ENCODE measurements at places on chromosomes 13 and 19. TPM values are rescaled to one million over a fixed set of nuclear protein-coding genes. Genes with fewer than 3 reads are reported as not detected.

Gene FXYD3
- 26.8 TPM for total RNA-seq

DNA sequence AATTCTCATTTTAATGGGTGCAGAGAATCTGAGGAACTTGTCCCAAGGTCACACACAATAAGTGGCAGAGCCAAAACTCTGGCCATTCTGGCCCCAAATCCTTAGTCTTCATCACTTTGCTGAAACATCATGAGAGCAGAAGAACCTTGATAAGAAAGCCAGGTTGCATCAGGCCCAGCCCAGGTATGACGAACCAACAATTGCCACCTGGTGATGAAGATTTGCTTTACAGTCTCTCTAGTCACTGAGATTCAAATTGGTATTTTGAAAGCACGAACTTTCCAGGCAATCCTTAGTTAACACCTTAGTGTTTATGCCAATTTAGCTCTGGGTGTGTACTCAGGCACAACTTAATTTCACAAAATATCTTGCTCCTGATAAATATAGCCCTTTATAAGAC is 502.7 kb upstream of the HTR2A start:
- no peaks in the 10 kb centered on the region for H3K36me3 ChIP-seq
- no peak overlapping the region for H3K4me3 ChIP-seq
- no peaks in the 10 kb centered on the region for H3K27me3 ChIP-seq
- peaks cover 3% of the 10 kb centered on the region for H3K4me1 ChIP-seq

- peak; percentile 27 for DNase-seq
- H3K27ac ChIP-seq: no peak within 1 kb of the TSS
- no peaks in the 10 kb centered on the region for H3K36me3 ChIP-seq
- H3K4me1 ChIP-seq: no peaks in the 10 kb centered on the region
Measured at GRCh38 chr19:38433268-38433733, at the start of gene RYR1. RYR1 (plus strand) TSS chr19:38433691; CDS start chr19:38433830, 139 bp downstream.

Gene ZSCAN22
- total RNA-seq: 4.3 TPM

DNA sequence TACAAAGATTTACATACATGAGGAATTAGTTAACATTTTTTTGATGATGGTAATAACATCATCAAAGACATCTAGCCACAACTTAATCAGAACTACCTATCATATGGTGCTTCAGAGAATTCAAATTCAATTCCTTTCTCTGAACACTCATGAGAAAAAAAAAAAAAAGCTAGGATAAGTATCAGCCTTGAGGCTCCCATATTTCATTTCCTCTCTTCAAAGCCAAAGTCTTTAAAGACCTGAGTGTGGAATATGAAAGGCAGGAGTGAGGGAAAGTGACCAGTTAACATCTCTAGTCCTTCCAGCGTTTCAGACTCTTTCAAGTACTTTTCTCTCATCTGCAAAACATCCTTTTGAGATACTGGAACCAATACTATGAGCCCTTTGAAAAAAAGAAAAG is 137.5 kb downstream of the DCLK1 start:
- H3K36me3 ChIP-seq: no peaks in the 10 kb centered on the region
- H3K27ac ChIP-seq: no peak overlapping the region
- H3K4me1 ChIP-seq: no peaks in the 10 kb centered on the region
- H3K27me3 ChIP-seq: no peaks in the 10 kb centered on the region

- H3K27ac ChIP-seq: peak overlapping the region; percentile 79
- no peaks in the 10 kb centered on the region for H3K36me3 ChIP-seq
- peak; percentile 92 for DNase-seq
Measured at GRCh38 chr13:27978301-27978968, 9.3 kb upstream of the CDX2 start.

GRCh38 chr13:48291730-48292129 is 11.8 kb upstream of the RB1 start:
- H3K27ac ChIP-seq: no peak overlapping the region
- no peak overlapping the region for H3K4me3 ChIP-seq
- peaks cover 40% of the 10 kb centered on the region for H3K4me1 ChIP-seq
- DNase-seq: peak; percentile 14
- H3K27me3 ChIP-seq: no peaks in the 10 kb centered on the region

- no peaks in the 10 kb centered on the region for H3K27me3 ChIP-seq
- H3K27ac ChIP-seq: no peak within 1 kb of the TSS
- H3K4me3 ChIP-seq: peak within 1 kb of the TSS; percentile 18
- peaks cover 6% of the 10 kb centered on the region for H3K4me1 ChIP-seq
- H3K36me3 ChIP-seq: no peaks in the 10 kb centered on the region
Measured at GRCh38 chr19:4534836-4535658, at the start of gene PLIN5. PLIN5 (minus strand) TSS chr19:4535224; CDS start chr19:4534074, 1,150 bp downstream.

DNA sequence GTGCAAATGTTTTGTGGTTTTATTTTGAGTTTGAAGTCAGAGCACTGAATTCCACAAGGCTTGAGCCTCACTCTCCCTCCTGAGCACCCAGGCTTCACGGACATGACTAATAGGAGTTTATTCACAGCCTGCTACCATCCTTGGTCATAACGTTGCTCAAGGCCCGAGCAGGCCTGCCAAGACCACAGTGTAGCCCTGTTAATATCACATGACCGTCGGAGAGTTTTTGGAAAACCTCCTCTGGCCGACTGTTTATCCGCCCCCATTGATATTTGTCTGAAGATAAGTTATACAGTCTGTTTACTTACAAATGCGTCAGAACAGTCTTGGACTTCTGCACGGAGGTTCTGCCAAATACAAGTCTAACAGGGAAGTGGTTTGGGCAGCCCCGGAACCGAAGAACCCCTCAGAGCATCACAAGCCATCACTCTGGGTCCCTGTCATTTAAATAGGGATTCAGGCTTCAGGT is 89.9 kb downstream of the COL4A2 start:
- DNase-seq: no peak
- no peak overlapping the region for H3K4me3 ChIP-seq
- H3K27me3 ChIP-seq: no peaks in the 10 kb centered on the region

Gene COL4A1
- 4.5 TPM for total RNA-seq

GRCh38 chr13:106492588-106493475 is 42.6 kb downstream of the EFNB2 start:
- H3K27ac ChIP-seq: no peak overlapping the region
- H3K4me1 ChIP-seq: peaks cover 10% of the 10 kb centered on the region
- H3K27me3 ChIP-seq: no peaks in the 10 kb centered on the region

Gene PRR20B
- not detected for total RNA-seq

DNA sequence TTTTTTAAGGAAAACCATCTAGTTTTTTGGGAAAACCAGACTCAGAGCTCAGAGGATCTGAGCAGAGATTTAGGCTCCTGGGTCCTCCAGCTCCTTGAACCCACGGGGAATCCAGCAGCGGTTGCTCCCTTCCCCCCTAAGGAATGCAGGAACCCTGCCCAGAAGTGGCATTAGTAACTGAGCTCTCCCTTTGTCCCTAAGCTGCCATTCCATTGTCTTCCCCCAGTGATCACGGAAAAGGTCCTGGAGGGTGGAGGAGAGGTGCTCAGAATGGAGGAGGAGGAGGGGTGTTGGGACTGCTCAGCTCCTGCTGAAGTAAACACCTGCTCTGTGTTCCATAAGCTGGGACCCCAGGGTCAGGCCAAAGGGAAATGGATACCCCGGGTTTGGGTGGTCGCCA is 16.8 kb upstream of the OR1M1 start:
- H3K4me1 ChIP-seq: no peaks in the 10 kb centered on the region
- H3K27me3 ChIP-seq: no peaks in the 10 kb centered on the region
- H3K4me3 ChIP-seq: no peak overlapping the region
- H3K27ac ChIP-seq: no peak overlapping the region
- DNase-seq: no peak

DNA sequence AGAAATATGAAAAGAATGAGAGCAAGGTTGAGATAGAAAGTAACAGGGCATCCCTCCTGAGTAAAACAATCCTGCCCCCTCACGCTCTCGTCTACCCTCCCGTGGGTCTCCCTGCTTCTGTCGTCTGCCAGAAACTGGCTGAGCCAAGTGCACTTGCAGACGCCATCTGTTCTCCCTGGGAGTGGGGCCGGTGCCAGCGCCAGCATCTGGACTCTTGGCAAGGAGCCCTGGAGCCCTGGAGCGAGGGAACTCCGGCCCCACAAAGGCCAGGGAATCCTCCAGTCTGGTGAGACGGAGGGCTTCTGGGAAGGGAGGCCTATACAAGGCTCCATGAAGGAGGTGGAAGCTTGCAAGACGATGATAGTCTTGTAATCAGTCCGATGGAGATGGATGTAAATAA is 2.3 kb upstream of the TMEM91 start:
- no peak overlapping the region for H3K4me3 ChIP-seq
- DNase-seq: no peak

DNA sequence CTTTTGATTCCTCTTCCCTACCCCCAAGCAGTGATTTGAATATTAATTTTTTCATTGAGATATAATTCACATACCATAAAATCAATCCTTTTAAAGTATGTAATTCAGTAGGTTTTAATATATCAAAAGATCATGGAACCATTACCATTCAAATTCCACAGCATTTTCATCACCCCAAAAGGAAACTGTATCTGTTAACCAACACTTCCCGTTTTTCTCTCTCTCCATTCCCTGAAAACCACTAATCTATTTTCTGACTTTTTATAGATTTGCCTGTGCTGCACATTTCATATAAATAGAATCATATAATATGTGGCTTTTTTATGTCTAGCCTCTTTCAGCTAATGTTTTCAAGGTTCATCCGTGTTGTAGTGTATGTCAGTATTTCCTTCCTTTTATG is 107.1 kb downstream of the PAN3 start:
- H3K27me3 ChIP-seq: no peaks in the 10 kb centered on the region
- no peak overlapping the region for H3K4me3 ChIP-seq
- no peaks in the 10 kb centered on the region for H3K4me1 ChIP-seq

DNA sequence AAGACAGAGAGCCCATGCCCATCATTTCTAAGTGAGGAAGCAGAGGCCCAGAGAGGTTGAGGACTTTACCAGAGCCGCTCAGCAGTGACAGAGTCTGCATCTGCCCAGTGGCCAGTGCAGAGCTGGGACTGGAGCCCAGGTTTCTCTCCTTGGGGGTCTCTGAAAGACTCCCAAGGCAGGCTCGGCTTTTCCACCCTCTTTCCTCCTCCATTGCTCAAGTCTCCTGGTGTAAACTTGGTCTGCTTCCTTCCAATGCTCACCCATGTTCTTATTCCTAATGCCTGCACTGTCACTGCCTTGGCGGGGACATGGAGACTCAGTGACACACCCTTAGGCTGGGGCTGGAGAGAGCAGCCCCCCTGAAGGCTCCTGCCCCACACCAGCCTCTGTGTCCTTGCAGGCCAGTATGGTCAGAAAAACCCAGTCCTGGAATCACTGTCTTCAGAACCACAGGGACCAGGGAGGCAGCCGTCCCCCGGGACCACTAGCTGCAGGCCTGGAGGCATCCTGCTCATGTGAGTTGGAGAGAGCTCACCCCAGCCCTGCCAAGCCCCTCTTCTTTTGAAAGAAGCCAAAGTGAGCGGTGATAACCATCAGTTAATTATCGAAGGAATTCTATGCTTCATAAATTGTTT is 211.0 kb upstream of the ZNF536 start:
- H3K4me3 ChIP-seq: no peak overlapping the region
- H3K4me1 ChIP-seq: no peaks in the 10 kb centered on the region
- no peaks in the 10 kb centered on the region for H3K36me3 ChIP-seq
- no peak overlapping the region for H3K27ac ChIP-seq
- DNase-seq: no peak

DNA sequence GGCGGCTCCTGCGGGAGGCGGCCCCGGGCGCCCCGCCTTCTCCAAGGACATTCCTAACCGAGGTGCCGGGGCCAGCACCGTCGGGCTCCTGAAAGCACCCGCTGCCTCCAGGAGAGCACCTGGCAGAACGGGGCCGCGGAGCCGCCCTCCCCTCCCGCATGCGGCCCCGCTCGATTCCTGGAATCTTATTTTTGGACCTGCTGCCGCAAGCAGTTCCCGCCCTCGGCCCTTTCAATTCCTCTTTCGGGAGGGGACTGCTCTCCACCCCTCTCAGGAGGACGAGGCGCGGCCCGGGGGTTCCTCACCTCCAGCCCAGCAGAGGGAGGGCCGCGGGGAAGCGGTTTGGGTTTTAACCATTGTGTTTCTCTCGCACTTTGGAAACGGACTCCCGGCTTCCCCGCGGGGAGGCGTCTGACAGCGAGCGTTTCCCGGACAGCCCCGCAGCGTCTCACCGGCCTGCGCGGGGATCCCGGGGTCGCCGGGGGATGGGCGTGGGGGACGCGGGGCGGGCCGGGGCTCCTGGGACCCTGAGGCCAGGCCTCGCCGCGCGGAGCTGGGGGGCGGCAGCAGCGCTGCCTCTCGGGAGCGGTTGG is 849 bp downstream of the GAS6 start:
- H3K27ac ChIP-seq: peak overlapping the region; percentile 67
- no peak for DNase-seq
- H3K36me3 ChIP-seq: no peaks in the 10 kb centered on the region
- H3K4me3 ChIP-seq: peak overlapping the region; percentile 71
- no peaks in the 10 kb centered on the region for H3K27me3 ChIP-seq
- H3K4me1 ChIP-seq: peaks cover 44% of the 10 kb centered on the region

GRCh38 chr13:71252184-71252704 is 614.8 kb downstream of the DACH1 start:
- no peaks in the 10 kb centered on the region for H3K27me3 ChIP-seq
- H3K4me1 ChIP-seq: no peaks in the 10 kb centered on the region
- DNase-seq: no peak
- no peak overlapping the region for H3K27ac ChIP-seq
- H3K4me3 ChIP-seq: no peak overlapping the region

Measured in Caco-2 (cell line).